ENCODE measurements at places on chromosomes 16 and 17. TPM values are rescaled to one million over a fixed set of nuclear protein-coding genes. Genes with fewer than 3 reads are reported as not detected.

Gene SLC16A3
- 70.7 TPM for polyA plus RNA-seq

- no peak for DNase-seq
These were observed 680.6 kb upstream of the C16orf82 start for GRCh38 chr16:26386096-26386495.

GRCh38 chr17:29787995-29788394, 142.0 kb downstream of the SSH2 start:
- no peak for DNase-seq

GRCh38 chr17:28744972-28745785, 1.4 kb downstream of the TRAF4 start:
- peak; percentile 58 for DNase-seq

DNA sequence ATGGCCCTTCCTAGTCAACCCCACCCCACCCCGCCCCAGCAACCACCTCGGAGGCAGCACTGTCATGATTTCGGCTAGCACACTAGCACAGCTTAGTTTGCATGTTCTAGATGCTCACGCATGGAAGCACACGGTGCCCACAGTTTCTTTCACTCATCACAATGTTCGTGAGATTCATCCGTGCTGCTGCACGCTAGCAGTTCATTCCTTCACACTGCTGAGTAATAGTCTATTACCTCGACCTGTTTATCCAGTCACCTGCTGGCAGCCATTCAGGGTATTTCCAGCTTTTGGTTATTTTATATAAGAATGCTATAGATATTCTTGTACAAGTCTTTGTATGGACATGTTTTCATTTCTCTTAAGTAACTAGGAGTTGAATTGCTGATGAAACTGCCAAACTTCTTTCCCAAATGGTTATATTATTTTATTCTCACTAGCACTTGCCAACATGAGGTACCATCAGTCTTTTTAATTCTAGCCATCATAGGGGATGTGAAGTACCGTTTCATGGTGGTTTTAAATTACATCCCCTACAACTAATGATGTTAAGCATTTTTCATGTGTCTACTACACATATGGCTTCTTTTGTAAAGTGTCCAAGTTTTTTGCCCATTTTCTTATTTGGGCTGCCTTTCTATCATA, 75.7 kb downstream of the CYTH1 start:
- no peak for DNase-seq

DNA sequence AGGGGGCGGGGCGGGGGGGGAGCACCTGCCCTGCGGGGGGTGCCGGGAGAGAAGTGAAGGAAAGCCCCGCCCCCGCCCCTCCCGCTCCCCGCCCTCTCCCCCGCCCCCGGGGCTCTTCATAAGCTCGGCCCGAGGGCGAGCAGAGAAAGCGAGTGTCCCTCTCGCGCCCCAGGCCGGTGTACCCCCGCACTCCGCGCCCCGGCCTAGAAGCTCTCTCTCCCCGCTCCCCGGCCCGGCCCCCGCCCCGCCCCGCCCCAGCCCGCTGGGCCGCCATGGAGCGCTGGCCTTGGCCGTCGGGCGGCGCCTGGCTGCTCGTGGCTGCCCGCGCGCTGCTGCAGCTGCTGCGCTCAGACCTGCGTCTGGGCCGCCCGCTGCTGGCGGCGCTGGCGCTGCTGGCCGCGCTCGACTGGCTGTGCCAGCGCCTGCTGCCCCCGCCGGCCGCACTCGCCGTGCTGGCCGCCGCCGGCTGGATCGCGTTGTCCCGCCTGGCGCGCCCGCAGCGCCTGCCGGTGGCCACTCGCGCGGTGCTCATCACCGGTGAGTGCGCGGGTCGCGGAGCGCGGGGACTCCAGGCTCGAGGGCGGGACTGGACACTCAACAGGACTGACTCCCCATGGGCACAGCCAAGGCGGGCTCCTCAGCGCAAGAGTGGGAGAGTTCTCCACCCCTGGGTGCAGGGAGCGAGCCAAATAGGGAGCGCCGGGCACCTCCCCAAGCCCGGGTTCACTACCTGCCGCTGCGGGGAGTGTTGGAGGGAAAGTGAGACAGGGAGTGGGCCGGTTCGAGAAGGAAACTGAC, at the start of gene HSD11B2:
Gene HSD11B2 (plus strand): TSS at position 145 of the 798 bp plus-strand sequence. CDS start 128 bp downstream, at position 273.
- DNase-seq, result peak; percentile 93

DNA sequence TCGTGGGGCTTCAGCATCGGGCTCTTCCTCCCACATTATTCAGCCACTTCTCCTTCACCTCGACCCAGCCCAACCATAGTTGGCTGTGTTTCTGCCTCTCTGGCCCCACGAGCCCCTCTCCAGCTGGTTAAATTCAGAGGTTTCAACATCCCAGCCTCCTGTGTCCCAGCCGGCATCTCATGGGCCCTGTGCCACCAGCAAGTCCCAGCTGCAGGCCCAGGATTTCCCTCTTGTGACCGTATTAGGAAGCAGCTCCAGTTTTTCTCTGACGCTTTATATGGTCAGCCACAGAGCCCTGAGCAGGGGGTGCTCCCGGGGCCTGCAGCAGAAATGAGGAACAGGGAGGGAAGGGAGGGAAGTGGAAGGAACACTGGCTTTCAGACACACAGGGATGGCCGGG, 27.4 kb downstream of the MYH11 start:
- no peak for DNase-seq

Gene KRT33A
- not detected for polyA plus RNA-seq

Gene CCL2
- 210 TPM for polyA plus RNA-seq

GRCh38 chr17:6303664-6304063, 131.3 kb downstream of the AIPL1 start:
- DNase-seq, result no peak

DNA sequence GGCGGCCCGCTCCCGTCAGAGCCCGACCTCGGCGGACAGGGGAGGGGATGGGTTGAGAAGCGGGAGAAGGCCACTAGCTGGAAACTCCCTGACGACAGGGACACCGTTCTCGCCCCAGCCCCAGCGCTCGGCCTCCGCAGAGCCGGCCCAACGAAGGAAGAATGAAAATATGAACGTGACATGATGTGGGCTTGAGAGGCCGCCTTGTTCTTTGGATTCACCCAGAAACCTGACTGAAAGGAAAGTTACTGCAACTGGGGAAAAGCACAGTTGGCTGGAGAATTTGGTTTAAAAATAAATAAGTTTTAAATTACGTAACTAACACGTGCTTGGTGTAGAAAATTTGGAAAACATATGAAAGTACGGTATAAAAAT, 21.1 kb downstream of the NPTX1 start:
- peak; percentile 92 for DNase-seq

Gene SDR42E1
- not detected for polyA plus RNA-seq

DNA sequence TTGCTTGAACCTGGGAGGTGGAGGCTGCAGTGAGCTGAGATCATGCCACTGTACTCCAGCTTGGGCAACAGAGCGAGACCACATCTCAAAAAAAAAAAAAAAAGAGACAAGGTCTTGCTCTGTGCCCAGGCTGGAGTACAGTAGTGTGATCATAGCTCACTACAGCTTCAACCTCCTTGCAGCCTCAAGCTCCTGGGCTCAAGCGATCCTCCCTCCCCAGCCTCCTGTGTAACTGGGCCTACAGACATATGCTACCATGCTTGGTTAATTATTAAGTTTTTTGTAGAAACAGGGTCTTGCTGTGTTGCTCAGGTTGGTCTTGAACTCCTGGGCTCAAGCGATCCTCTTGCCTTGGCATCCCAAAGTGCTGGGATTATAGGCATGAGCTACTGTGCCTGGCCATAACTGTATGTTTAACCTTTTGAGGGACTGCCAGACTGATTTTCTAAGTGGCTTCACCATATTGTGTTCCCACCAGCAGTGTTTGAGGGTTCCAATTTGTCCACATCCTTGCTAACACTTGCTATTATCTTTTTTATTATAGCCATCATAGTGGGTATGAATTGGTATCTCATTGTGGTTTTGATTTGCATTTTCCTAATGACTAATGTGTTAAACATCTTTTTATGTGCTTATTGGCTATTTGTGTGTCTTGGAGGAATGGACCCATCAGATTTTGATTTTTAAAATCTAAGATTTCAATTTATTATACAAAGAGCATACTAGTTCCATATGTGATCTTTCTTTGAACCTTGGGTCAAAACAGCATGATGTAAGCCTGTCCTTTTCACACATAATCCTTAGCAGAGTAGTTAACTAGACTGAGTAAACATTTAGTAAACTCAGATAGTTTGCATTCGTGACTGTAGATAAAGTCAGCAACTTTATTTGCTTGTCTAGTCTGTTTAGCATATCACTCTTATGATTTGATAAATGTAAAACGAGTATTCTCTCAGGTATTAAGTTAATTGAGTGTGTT, 38.1 kb upstream of the KPNB1 start:
- no peak for DNase-seq

GRCh38 chr17:58150394-58150793, 2.2 kb downstream of the OR4D1 start:
- DNase-seq, result no peak

Gene CA10
- not detected for polyA plus RNA-seq

Gene TMEM114
- polyA plus RNA-seq, result not detected

DNA sequence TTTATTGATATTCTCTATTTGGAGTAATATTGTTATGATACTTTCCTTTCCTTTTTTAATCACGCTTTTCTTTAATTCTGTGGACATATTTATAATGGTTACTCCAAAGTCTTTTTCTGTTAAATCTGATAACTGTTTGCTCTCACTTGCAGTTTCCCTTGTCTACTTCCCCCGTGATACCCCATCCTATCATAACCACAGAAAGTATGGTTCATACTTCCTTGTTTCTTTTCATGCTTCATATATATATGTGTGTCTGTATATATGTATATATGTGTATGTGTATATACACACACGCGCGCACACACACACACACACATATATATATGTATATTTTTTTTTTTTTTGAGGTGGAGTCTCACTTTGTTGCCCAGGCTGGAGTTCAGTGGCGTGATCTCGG, 23.5 kb downstream of the SPECC1 start:
- no peak for DNase-seq

DNA sequence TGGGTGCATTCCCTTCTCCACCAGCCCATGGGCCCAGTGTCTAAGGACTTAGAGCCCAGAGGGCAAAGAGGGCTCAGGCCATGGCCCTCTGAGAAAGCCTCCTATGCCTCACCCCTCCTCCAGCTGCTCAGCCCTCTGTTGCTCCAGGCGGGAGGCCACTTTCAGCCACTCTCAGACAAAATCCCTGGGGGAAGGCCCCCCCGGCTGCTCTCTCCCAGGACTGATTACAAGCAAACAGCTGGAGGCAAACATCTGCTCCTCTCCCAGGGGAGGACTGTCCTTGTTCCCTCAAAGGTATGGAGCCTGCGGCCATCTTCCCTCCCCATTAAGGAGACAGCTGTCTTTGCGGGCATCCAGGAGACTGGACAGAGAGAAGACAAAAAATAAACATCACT, 54.9 kb upstream of the DLX4 start:
- DNase-seq, result no peak

Gene ODAD4
- 1.1 TPM for polyA plus RNA-seq

Measured in SK-N-SH (cell line).